ENCODE measurements at places on chromosomes 5 and 9.

DNA sequence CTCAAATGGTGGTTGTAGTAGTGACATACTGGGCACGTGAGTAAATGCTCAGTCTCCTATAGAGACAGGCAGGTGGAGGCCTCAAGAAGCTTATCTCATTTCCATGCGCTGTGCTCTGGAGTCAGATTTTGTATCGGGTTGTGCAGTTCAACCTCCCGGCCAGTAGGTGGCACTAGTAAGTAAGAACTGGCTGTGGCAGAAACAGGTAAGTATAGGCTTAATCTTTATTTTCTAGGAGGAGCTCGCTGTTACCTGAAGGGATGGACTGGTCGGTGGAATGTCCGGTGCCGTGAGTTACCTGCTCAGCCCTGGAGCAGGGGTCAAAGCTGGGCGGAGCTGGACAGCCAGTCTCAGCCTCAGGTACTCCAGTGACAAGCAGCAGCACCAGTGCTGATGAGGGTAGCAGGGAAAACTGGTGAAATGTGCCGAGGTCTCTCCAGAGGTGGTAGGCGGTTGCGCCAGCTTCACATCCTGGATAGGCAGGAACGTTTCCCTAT lies 880.1 kb upstream of the SEMA6A start:
- peak; percentile 90 for DNase-seq

GRCh38 chr5:150731669-150732242 lies 27.1 kb downstream of the DCTN4 start:
- peak; percentile 18 for DNase-seq

GRCh38 chr5:132759114-132760048 lies 12.2 kb downstream of the CCNI2 start:
- DNase-seq = peak; percentile 12

- peak; percentile 50 for DNase-seq
Measured at GRCh38 chr9:98709968-98710965, 1.5 kb upstream of the GABBR2 start.

DNA sequence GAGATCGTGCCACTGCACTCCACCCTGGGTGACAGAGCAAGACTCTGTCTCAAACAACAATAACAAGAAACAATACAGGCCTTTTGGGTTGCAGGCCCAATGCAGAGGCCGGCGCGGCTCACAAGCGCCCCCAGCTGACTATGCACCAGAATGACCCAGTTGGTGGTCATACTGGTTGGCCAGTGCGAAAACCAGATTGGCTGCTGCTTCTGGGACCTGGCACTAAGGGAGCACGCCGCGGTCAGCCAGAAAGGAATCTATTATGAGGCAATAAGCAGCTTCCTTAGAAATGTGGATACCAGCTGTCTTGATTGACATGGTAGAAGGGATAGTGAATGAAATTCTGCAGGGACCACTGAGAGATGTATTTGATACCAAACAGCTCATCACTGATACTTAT lies 35.0 kb downstream of the RANBP17 start:
- no peak for DNase-seq

Data from lower leg skin (tissue), 4 donors.